ENCODE measurements at places on chromosomes 2 and 18. TPM values are rescaled to one million over a fixed set of nuclear protein-coding genes. Genes with fewer than 3 reads are reported as not detected.
A peak's percentile ranks its signal among the peaks of the same experiment; 100 is the strongest.

The EPB41L3 gene
- polyA plus RNA-seq = 8.7 TPM

The CABYR gene
- polyA plus RNA-seq = 0.25 TPM

- DNase-seq = no peak
Observed at GRCh38 chr2:62184512-62185230, 11.2 kb upstream of the B3GNT2 start.

DNA sequence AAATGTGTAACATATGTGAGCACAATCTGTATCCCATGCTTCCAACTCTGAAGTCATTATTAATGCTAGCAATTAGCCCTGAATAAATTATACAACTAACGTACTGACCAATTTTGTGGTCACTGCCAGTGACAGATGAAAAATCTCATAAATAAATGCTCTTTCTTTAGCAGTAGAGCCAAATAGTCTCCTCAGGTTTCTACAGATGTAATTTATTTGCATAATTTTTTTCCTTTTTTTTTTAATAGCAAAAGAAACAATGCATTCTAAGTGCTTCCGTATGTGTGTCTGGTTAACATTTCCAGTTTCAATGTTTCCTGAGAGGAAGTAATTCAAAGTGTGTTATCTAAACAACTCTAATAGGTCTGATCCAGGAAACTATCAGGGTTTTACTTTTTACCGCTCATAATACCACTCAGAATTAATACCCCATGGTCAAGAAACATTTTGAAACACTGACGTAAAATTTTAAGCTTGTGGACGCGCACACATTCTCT, 108.4 kb downstream of the MEP1B start:
- DNase-seq = no peak

GRCh38 chr2:64018701-64019082, 536 bp downstream of the VPS54 start:
- DNase-seq = peak; percentile 81

- no peak for DNase-seq
Observed at GRCh38 chr2:197092431-197092830, 165.9 kb upstream of the PGAP1 start.

- DNase-seq = no peak
Observed at GRCh38 chr2:148569221-148569620, 75.3 kb upstream of the EPC2 start.

The FNDC4 gene
- 10.7 TPM for polyA plus RNA-seq

DNA sequence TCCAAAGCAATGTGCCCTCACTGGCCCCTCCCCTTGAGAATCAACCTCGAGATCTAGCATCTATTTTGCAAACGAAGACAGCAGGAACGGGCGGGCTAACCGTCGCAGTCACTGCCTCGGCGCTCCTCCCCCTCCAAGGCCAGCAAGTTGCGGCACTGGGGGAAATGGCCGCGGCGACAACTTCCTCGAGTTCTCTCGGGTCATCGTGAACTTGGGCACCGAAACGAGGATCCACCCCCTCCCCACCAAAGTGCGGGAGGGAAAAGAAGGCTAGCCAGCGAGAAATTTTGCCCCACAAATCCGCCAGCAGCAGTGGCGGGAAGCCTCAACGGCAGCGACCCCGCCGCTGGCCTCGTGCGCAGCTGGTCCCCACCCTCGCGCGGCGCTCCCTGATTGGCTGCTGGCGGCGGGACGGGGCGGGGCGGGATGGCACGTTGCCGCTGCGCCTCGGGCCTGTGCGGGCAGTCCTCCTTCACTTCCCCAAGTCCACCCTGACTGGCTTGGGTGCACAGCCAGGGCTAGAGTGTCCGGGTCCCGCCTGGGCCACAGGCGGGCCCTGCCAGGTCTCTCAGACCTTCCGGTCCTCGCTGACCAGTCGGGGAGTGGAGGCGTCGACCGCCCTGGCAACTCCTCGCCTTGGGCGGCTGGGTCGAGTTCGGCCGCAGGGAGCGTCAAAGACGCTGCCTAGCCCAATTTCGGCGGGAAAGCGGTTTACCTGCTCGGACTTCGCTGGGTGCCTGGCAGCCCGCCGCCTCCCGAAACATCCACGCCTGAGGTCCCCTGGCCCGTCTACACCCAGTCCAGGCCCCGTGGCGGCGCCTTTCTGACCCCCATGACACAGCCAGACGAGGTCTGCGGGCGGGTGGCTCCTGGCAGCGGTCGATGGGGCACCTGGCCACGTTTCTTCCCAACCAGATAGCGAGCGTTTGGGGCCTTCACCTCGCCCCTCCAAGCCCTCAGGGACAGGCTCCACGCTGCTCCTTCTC, at the start of gene BOLL:
BOLL (minus strand) TSS at position 364 of the 986 bp plus-strand sequence. CDS start 3,469 bp downstream, outside the sequence.
- DNase-seq = peak; percentile 14

The CAD gene
- 6.0 TPM for polyA plus RNA-seq

DNA sequence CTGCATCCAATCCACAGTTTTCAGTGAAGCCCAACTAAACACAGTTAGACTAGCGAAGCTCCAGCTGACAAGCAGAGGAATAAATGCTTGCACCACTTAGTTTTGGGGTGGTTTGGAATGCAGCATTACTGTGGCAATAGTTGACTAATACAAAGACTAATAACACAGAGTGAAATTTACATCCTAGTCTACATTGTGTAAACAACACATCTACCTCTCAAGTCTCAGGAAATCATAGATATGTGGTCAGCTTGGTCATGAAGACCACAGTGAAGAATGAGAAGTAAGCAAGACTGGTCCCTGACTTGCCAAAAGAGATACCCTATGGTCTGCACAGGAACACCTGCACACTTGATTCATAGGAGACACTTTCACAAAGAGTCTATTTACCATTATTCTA, 155.1 kb upstream of the TANK start:
- no peak for DNase-seq

- DNase-seq = no peak
Observed at GRCh38 chr2:35082072-35082471, 1273.5 kb upstream of the CRIM1 start.

The HJURP gene
- 0.09 TPM for polyA plus RNA-seq
